Activated CD4-positive, alpha-beta T cell treated with anti-CD3 and anti-CD28 coated beads, Interleukin-2, amount 50 U/mL, for 48 hours (primary cell): ENCODE measurements at places on chromosomes 5 and 9.

GRCh38 chr9:82535432-82535998 lies 527.4 kb downstream of the RASEF start:
- DNase-seq: no peak

DNA sequence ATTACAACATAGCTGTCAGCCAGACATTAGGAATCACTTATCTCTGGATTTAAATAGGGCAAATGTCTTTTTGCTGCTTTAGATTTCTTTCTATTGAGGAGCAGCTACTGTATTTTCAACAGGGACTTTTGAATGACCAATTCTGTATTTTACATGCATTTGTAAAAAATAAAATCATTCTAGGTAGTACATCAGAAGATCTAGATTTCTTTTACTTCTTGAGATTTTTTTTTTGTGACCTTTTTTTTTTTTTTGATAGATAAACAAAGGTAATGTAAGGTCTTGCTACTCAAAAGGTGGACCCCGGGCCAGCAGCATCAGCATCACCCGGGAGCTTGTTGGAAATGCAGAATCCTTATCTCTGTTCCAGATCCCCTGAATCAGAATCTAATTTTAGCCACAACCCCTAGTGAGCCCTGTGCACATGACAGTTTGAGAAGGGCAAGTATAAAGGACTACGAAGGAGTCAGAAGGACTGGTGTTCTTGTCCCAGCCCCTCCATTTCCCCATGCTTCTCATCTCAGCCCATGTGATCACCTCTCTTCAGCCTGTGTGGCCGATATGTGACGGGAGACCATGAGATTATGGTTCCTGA lies 37.7 kb upstream of the CKMT2 start:
- no peak for DNase-seq

GRCh38 chr5:142175461-142176142 lies 67.0 kb downstream of the NDFIP1 start:
- DNase-seq: no peak

- no peak for DNase-seq
Measured at GRCh38 chr9:94056442-94056974, 27.8 kb upstream of the PTPDC1 start.

DNA sequence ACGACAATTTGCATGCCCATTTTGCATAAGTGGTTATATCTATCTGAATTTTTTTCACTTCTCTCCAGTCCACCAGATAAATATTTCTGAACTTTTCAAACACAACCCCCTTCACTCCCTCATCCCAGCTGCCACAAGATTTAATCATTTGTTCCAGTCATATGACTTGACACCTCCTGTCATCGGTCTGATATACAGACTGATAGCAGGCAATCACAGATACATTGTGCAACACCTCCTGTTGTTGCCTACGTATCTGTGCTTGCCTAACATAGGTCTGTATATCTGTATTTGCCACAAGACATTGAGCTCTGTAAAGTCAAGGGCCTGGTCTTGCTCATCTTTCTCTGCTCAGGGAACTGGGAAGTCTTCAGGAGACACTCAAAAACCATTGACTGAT lies 65.6 kb downstream of the GNA14 start:
- no peak for DNase-seq

GRCh38 chr5:144289277-144289676 lies 118.6 kb downstream of the KCTD16 start:
- no peak for DNase-seq

- no peak for DNase-seq
Measured at GRCh38 chr9:3909966-3910650, 384.3 kb upstream of the RFX3 start.

DNA sequence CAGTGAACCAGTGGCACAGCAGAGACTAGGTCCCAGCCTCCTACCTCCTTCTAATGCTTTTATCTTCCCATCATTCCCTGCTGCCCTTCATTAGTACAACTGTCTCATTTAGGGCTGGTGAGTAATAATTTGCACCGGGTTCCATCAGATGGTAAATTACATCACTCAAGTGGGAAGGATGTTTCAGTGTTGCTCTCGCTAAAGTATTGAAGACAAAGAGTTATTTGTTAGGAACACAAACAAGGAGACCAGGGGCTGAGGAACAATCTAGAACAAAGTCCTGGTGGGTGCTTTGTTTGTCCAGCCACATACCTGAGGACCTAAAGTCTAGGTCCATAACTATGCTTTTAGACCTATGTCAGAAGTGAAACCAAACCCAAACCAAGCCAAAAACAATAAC lies 52.4 kb downstream of the SEC61B start:
- no peak for DNase-seq

GRCh38 chr9:94960964-94961363 lies 234.5 kb downstream of the AOPEP start:
- DNase-seq: no peak

- DNase-seq: no peak
Measured at GRCh38 chr5:135890296-135890695, 5.3 kb downstream of the IL9 start.

GRCh38 chr5:111551569-111552275 lies 39.4 kb upstream of the STARD4 start:
- DNase-seq: no peak

GRCh38 chr5:95856501-95856981 lies 34.0 kb upstream of the GLRX start:
- no peak for DNase-seq

GRCh38 chr9:93268551-93269314 lies 84.8 kb downstream of the WNK2 start:
- DNase-seq: peak; percentile 26

DNA sequence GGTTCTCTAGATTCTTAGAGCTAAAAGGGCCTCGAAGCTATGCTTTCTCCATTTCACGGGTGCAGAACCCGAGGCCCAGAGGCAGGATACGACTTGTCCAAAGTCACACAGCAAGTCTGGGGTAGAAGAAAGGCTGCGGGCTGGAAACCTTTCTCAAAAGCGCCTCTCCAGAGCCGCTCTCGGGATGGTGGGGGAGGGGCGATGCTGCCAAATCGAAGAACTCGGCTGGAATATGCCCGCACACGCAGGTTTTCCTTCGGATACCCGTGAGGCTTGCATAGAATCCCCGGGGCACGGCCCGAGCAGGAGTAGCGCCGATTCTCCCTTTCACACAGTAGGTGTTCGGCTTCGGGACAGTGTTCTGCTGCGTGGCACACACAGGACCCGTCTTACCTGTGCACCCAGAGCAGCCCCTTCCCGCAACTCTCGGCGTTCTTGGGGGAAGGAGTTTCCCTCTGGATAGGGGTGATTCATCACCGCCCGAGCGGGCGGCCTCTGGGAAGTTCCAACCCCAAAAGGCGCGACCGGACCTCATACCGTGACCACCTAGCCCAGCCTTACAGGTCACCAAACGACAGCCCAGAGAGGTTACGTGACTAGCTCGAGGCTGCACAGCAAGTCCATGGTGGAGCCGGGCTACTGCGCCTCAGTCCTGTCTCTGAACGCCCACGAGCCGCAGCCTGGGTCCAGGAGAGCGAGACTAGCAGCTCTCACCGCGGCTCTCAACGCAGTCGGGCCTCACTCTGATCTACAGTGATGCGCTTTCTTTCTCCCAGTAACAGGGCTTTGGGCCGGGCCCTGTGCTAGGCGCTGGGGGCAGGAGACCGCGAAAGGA lies 4.1 kb downstream of the PAX5 start:
- peak; percentile 16 for DNase-seq

- no peak for DNase-seq
Measured at GRCh38 chr9:95090023-95090791, 227.3 kb downstream of the FANCC start.

GRCh38 chr5:179753971-179754370 lies 21.3 kb downstream of the MAML1 start:
- no peak for DNase-seq

DNA sequence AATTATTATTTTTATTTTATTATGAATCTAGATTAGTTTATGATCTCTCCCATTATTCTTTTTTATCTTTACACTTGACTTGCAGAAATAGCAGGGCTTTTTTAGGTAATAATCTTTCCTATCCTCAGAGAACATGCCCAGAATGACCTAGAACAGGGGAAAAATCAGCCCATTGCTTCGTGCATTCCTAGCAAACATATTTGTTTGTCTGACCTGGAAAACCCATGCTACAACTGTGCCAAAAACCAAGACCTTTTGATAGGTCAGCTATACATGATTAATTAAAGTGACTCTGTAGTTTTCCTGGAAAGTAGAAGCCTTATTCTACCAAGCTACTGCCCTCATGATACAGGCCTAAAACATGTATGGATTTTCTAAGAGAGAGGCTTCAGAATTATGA lies 24.1 kb upstream of the CCDC112 start:
- DNase-seq: no peak

DNA sequence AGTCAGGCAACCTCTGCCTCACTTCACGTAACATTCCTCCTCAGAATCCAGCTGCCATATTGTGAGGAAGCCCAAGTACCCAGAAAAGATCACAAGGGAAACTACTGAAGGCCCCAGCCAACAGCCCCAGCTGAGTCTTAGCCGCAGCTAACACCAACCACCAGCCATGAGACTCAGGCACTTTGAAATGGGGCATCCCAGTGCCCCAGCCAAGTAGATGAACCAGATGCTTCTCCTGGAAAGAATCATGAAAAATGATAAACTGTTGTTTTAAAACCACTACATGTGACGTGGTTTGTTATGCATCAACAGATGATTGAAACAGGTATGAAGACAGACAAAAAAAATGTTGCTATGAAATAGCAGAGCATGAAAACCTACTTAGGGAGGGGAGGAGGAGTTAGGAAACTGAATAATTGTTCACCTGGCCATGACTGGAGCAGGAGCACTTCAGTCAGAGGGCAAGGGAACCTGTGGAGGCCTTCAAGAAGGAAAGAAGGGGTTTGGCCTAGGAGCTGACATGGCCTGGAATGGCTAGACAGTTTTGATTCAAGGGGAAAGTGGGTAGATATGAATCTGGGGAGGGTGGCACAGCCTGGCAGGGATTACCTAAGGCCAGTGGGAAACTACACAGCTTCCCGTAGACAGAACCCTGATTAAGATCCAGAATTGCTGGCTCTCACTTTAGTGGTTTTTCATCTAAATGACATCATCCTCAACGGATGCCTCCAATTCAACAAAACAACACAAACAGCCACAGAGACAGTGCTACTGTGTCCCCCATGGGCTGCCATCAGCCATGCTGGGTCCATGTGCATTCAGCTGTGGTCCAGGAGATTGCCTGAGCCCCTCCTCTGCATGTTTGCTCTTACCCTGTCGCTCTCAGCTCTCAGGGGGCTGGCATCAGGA lies 211.6 kb downstream of the SYK start:
- no peak for DNase-seq

- DNase-seq: no peak
Measured at GRCh38 chr5:175479125-175479881, 943 bp downstream of the SFXN1 start.

DNA sequence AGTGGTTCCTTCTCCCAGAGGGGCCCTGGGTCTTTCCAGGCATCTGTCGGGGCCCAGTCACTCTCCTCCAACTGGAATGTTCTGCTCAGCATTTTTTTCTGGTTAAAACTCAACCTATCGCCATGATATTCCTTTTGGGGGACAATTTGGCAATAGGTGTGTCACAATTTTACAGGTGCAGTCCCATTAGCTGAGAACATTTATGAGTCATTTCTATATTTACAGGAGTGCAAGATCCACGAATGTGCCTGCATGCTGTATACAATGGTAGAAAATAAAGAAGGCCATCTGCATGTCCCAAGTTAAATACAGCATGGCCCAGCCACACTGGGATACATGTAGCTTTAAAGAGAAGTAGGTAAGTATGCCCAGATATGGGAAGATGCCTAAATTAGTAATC lies 28.8 kb upstream of the SEMA4D start:
- DNase-seq: no peak

DNA sequence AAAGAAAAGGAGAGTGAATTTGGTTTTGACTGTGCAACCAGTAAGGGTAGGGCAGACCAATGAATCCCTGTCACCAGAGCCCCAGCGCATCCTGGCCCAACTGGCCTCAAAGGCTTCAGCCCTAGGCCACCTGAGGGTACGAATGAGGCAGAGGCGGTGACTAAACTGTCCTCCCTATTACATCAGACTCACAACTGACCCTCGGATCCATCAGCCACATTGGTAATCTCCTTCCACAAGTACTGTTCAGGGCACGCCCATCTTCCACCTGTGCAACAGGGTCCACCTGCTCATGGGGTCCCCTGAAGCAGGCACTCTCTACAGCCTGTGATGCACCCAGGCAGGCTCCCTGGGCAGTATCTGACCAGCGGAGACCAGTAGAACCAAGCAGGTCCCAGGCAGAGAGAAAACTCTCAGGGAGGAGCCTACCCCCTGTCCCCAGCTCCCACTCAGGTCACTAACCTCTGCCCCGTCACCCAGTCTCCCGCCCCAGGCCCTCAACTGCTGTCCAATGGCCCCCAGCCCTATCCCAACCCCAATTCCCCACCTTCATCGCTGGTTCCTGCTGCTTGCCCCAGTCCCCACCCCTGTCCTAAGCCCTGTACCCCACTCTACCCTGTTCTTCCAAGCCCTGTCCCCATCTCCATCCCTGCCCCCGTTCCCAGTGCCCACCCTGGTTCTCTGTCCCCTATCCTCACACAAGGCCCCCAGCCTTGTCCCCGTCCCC lies 904 bp downstream of the EDF1 start:
- DNase-seq: no peak

GRCh38 chr5:141491323-141492167 lies 2.7 kb downstream of the PCDHGC5 start:
- DNase-seq: no peak
